ENCODE measurements at places on chromosomes 1 and 21.

DNA sequence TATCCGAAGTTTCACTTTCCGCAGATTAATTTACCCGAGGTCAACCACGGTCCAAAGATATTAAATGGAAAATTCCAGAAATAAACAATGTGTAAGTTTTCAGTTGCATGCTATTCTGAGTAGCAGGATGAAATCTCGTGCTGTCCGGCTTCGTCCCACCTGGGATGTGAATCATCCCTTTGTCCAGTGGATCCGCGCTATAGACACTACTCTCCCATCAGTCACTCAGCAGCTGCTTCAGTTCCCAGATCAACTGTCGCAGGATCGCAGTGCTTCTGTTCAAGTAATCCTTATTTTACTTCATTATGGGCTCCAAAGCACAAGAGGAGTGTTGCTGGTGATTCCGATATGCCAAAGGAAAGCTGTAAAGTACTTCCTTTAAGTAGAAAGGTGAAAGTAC, 8.3 kb upstream of the LRP8 start:
- no peaks in the 10 kb centered on the region for H3K36me3 ChIP-seq
- H3K4me1 ChIP-seq: no peaks in the 10 kb centered on the region
- H3K27ac ChIP-seq: no peak overlapping the region
- no peak for DNase-seq
- no peaks in the 10 kb centered on the region for H3K27me3 ChIP-seq
- no peak overlapping the region for H3K4me3 ChIP-seq

- H3K27ac ChIP-seq: no peak overlapping the region
- no peak overlapping the region for H3K4me3 ChIP-seq
- H3K4me1 ChIP-seq: no peaks in the 10 kb centered on the region
- no peak for DNase-seq
Measured at GRCh38 chr1:241140670-241141069, 216.3 kb downstream of the RGS7 start.

- H3K27ac ChIP-seq: no peak overlapping the region
- no peaks in the 10 kb centered on the region for H3K27me3 ChIP-seq
- H3K4me3 ChIP-seq: no peak overlapping the region
- no peaks in the 10 kb centered on the region for H3K4me1 ChIP-seq
Measured at GRCh38 chr1:159936273-159936904, 9.0 kb downstream of the IGSF9 start.

- no peak overlapping the region for H3K4me3 ChIP-seq
- no peaks in the 10 kb centered on the region for H3K27me3 ChIP-seq
- H3K4me1 ChIP-seq: no peaks in the 10 kb centered on the region
- DNase-seq: no peak
- H3K27ac ChIP-seq: no peak overlapping the region
Measured at GRCh38 chr1:64882574-64883255, 83.6 kb downstream of the JAK1 start.

DNA sequence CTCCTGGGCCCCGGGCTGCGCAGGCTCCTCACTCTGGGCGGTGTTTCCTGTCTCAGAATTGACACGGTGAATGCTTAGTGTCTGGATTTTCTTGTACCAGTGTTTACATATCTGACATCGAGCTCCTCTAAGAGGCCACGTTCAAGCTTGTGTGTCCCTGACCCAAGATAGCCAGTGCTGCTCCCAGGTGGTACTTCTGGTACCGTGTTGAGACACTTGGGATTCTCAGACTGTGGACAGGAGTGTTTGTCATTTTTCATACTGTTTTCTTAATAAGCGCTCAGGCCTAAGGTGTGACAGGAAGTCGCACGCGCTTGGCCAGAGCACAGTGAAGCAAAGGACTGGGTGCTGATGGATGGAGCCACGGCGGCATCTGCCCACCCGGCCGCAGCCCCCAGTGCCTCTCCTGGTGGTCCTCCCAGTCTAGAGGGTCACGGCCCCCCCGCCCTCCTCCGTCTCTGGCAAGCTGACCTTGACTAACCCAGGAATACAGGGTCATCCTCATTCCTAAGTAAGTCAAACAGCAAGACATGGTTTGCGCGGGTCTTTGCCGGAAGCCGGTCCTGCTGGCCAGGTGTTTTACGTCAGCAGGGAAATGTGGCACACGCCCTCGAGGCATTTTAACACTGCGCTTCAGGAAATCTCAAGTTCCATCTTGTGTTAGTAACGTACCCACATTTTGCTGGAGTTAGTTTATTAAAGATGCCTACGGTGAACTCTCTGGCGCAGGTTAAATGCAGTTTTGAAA, 8.0 kb downstream of the PEX10 start:
- H3K36me3 ChIP-seq: peaks cover 64% of the 10 kb centered on the region
- DNase-seq: no peak
- no peaks in the 10 kb centered on the region for H3K27me3 ChIP-seq
- no peak overlapping the region for H3K4me3 ChIP-seq

- no peaks in the 10 kb centered on the region for H3K36me3 ChIP-seq
- no peak for DNase-seq
- H3K4me3 ChIP-seq: no peak overlapping the region
- no peak overlapping the region for H3K27ac ChIP-seq
- peaks cover 3% of the 10 kb centered on the region for H3K4me1 ChIP-seq
Measured at GRCh38 chr1:110125810-110126209, 13.6 kb downstream of the UBL4B start.

- H3K36me3 ChIP-seq: no peaks in the 10 kb centered on the region
- no peak overlapping the region for H3K4me3 ChIP-seq
- H3K4me1 ChIP-seq: no peaks in the 10 kb centered on the region
Measured at GRCh38 chr21:42149656-42150473, 69.1 kb upstream of the ABCG1 start.

GRCh38 chr1:152964536-152964935, 5.9 kb upstream of the SPRR4 start:
- DNase-seq: no peak
- H3K4me1 ChIP-seq: no peaks in the 10 kb centered on the region
- no peak overlapping the region for H3K4me3 ChIP-seq
- H3K27me3 ChIP-seq: no peaks in the 10 kb centered on the region
- no peaks in the 10 kb centered on the region for H3K36me3 ChIP-seq
- no peak overlapping the region for H3K27ac ChIP-seq

GRCh38 chr1:109883248-109883955, 27.2 kb upstream of the CSF1 start:
- peaks cover 38% of the 10 kb centered on the region for H3K4me1 ChIP-seq
- peak overlapping the region; percentile 70 for H3K27ac ChIP-seq
- H3K27me3 ChIP-seq: no peaks in the 10 kb centered on the region
- H3K36me3 ChIP-seq: no peaks in the 10 kb centered on the region
- DNase-seq: no peak
- no peak overlapping the region for H3K4me3 ChIP-seq

GRCh38 chr1:89557445-89557825, 32.8 kb downstream of the LRRC8B start:
- DNase-seq: no peak
- H3K4me1 ChIP-seq: peaks cover 11% of the 10 kb centered on the region
- no peak overlapping the region for H3K27ac ChIP-seq
- no peaks in the 10 kb centered on the region for H3K36me3 ChIP-seq

- no peak overlapping the region for H3K27ac ChIP-seq
- H3K4me1 ChIP-seq: peaks cover 15% of the 10 kb centered on the region
- no peak for DNase-seq
- no peaks in the 10 kb centered on the region for H3K36me3 ChIP-seq
Measured at GRCh38 chr1:220224611-220225124, 47.6 kb downstream of the RAB3GAP2 start.

DNA sequence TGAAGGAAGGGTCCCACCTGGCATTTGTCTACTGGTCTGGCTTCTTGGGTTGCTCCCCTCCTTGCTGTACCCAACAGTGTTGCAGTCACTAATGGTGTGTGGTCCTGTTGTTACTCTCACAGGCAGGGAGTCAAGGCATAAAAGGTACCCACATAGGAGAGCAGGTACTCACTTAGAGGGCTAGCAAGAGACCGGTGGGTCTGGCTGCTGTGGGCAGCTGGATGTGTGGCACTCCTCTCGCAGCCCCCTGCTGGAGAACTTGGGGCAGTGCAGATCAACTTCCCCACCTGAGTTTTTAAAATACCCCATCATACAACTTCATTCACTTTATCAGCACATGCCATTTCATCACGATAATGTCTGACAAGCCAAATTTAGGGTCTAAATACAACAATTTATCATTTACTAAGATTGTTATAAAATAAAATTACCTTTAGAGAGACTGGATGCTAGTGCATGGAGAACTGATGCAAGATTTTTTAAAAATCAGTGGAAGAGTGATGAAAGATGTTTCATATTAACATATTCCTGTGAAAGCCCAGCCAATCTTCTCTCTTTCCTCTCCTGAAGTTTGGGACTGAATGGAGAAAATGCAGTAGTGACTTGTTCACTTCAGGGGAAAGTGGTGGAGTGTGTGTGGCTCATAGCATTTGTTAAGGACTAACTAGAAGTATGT, 42.8 kb downstream of the ACP6 start:
- no peak overlapping the region for H3K27ac ChIP-seq
- H3K27me3 ChIP-seq: no peaks in the 10 kb centered on the region
- H3K4me3 ChIP-seq: no peak overlapping the region
- H3K36me3 ChIP-seq: peaks cover 9% of the 10 kb centered on the region
- H3K4me1 ChIP-seq: no peaks in the 10 kb centered on the region
- no peak for DNase-seq

DNA sequence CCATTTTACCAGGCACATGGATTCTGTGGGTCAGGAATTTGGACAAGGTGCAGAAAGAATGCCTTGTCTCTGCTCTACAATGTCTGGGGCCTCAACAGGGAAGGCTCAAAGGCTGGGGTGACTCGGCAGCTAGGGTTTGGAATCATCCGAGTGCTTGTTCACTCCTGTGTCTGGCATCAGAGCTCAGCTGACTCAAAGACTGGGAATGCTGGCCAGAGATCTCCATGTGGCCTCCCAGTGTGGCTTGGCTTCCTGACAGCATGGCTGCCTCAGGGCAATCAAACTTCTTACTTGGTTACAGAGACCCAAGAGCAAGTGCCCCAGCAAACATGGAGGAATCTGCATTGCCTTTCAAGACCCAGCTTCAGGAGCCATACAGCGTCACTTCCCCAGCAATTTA, 110.5 kb downstream of the TOMM20 start:
- no peaks in the 10 kb centered on the region for H3K27me3 ChIP-seq
- no peaks in the 10 kb centered on the region for H3K36me3 ChIP-seq
- H3K4me3 ChIP-seq: no peak overlapping the region

DNA sequence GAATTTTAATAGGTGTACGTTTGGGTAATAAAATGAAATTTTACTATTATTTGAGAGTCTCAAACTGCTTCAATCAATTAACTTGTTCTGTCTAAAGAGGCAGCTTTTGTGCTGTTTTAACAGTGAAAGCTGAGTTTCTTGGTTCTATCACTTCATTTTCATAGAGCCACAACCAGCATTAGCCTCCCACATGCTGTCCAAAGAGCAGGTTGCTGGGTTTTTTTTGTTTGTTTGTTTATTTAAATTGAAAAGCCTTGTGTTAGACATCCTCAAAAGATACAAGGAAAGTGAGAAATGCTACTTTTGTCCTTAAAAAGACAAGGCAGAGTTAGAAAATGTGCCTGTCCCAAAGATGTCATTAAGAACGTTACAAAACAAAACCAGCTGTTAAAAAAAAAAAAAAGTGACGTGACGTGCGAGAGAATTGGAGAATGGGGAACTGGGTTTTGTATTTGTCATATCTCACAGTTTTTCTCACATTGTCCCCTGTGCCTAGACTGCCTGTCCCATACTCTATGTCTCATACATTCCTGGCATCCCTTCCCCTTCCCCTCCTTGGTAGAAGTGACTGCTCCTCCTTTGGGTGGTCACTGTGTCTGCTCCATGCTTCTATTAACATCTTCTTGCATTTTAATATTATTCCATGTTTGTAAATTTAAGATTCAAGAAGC, 63.1 kb upstream of the CD34 start:
- H3K4me3 ChIP-seq: no peak overlapping the region
- no peak for DNase-seq
- no peaks in the 10 kb centered on the region for H3K27me3 ChIP-seq
- H3K27ac ChIP-seq: no peak overlapping the region
- no peaks in the 10 kb centered on the region for H3K4me1 ChIP-seq
- H3K36me3 ChIP-seq: no peaks in the 10 kb centered on the region

DNA sequence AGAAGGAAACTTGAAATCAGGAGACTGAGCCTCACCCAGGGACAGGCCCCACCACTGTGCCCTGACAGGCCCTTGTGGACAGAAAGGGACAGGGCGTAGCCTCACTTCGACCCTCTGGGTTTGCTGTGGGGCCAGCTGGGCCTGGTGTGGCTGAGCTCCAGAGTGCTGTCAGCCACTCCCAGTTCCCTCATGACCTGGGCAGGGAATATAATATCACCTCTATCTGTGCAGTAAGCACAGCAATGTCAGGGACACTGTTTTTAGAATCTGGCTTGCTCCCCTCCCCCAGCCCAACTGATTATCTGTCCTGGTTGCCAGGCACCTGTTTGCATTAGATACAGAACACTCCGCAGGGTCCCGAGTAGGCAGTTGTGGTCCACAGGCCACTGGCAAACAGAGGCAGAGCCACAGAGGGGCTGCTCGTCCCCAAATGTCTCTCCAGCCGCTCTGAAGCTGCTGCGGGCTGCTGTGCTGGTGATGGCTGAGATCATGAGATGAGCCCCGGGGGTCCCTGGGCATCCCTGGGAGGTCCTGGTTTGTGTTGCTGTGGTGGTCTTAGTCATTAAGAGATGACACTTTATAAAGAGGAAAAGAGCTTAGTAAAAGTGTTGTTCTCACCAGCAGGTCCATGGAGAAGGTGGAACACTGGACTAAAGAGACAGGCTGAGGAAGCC, 51.6 kb downstream of the ETS2 start:
- H3K4me3 ChIP-seq: no peak overlapping the region
- DNase-seq: no peak
- H3K27me3 ChIP-seq: no peaks in the 10 kb centered on the region
- H3K4me1 ChIP-seq: no peaks in the 10 kb centered on the region

GRCh38 chr1:107748531-107748930, 216.4 kb downstream of the VAV3 start:
- H3K4me3 ChIP-seq: no peak overlapping the region
- no peaks in the 10 kb centered on the region for H3K27me3 ChIP-seq
- no peak for DNase-seq
- H3K36me3 ChIP-seq: no peaks in the 10 kb centered on the region
- H3K27ac ChIP-seq: no peak overlapping the region

- no peak overlapping the region for H3K27ac ChIP-seq
- DNase-seq: no peak
- H3K4me1 ChIP-seq: no peaks in the 10 kb centered on the region
- H3K27me3 ChIP-seq: no peaks in the 10 kb centered on the region
- no peak overlapping the region for H3K4me3 ChIP-seq
- H3K36me3 ChIP-seq: no peaks in the 10 kb centered on the region
Measured at GRCh38 chr1:175842550-175842949, 99.2 kb upstream of the TNR start.

- no peak overlapping the region for H3K4me3 ChIP-seq
- DNase-seq: no peak
- no peaks in the 10 kb centered on the region for H3K4me1 ChIP-seq
- H3K27ac ChIP-seq: no peak overlapping the region
- H3K27me3 ChIP-seq: no peaks in the 10 kb centered on the region
- H3K36me3 ChIP-seq: no peaks in the 10 kb centered on the region
Measured at GRCh38 chr21:28923439-28923975, 69.2 kb downstream of the LTN1 start.

GRCh38 chr1:118898712-118899111, 89.4 kb downstream of the TBX15 start:
- no peak for DNase-seq
- no peak overlapping the region for H3K4me3 ChIP-seq
- no peak overlapping the region for H3K27ac ChIP-seq
- H3K4me1 ChIP-seq: no peaks in the 10 kb centered on the region
- H3K36me3 ChIP-seq: no peaks in the 10 kb centered on the region

- peaks cover 56% of the 10 kb centered on the region for H3K36me3 ChIP-seq
- no peak for DNase-seq
- no peaks in the 10 kb centered on the region for H3K4me1 ChIP-seq
- no peak overlapping the region for H3K27ac ChIP-seq
- no peak overlapping the region for H3K4me3 ChIP-seq
Measured at GRCh38 chr1:153933430-153933829, 10.7 kb upstream of the GATAD2B start.

Data from thoracic aorta (tissue), 2 donors.